ENCODE measurements at places on chromosomes 7 and 10. TPM values are rescaled to one million over a fixed set of nuclear protein-coding genes. Genes with fewer than 3 reads are reported as not detected.

DNA sequence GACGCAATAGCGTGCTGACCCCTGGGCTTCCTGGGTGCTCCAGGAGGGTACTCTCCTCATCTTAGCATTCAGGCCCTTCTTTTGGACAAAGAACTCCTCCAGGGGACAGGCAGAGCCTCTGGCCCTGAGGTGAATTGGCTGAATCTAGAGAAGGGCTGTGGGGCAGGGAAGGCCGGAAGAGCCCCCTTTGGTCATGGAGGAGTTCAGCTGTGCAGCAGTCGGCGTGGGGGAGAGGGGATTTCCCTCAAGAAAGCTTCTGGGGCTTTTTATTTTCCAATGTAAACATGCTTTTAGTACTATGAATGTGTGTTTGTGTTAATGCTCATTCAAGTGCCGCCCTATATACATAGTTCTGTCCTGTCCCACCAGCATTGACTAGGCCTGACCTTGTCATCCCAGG is 38.8 kb downstream of the FIGNL1 start:
- DNase-seq: no peak

GRCh38 chr7:114334989-114335388 is 79.6 kb upstream of the FOXP2 start:
- DNase-seq: no peak

GSDME gene
- polyA plus RNA-seq: 14.7 TPM

ADD3 gene
- 276 TPM for polyA plus RNA-seq
